Vagina (tissue), 2 donors: ENCODE measurements at places on chromosomes 5 and 9.

GRCh38 chr5:76818844-76819831, at the start of gene F2RL1:
TSS of gene F2RL1 (plus strand) at chr5:76819030. CDS start at chr5:76819183, 153 bp downstream.
- DNase-seq, result no peak

- DNase-seq, result no peak
These were observed 28.9 kb downstream of the ARHGEF28 start for GRCh38 chr5:73654819-73655318.

GRCh38 chr5:155189981-155190380, 176.4 kb downstream of the KIF4B start:
- no peak for DNase-seq

DNA sequence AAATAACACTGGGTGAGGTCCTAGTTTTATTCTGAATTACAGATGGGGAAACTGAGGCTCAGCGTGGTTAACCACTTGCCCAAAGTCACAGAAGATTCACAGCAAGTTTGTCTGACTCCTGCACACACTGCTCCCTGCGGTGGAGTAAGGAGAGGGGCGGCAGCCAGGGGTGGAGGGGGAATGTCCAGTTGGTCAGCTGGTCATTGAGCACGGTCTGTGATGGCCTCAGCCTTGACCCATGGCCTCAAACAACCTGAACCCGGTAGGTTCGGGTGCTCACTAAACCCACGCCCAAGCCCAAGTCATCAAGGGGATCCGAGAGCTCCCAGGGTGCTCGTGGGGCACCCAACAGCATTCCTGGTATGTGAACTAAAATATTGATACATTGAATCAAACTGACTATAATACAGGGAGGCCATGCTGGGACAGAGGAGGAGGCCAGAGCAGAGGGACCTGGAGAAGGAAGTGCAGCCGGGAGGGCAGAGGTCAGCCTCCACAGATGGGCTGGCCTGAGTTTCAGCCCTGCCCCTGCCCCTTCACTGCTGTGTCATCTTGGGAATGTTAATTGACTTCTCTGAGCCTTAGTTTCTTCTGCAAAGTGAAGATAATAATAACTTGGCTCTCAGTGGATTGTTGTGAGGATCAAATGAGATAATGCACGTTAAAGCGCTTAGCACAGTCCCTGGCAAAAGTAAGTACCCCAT, 3.6 kb upstream of the IL17B start:
- DNase-seq, result no peak
